ENCODE measurements at places on chromosomes 2 and 18. TPM values are rescaled to one million over a fixed set of nuclear protein-coding genes. Genes with fewer than 3 reads are reported as not detected.

UGT1A10 gene
- total RNA-seq: not detected

STARD6 gene
- total RNA-seq: not detected

ATOH8 gene
- 18.6 TPM for total RNA-seq

TLX2 gene
- total RNA-seq: under 0.01 TPM

SERPINB2 gene
- 0.72 TPM for total RNA-seq

CD8B2 gene
- total RNA-seq: not detected

SCN3A gene
- total RNA-seq: 0.59 TPM

ALPG gene
- not detected for total RNA-seq

WNT6 gene
- not detected for total RNA-seq

SLC38A11 gene
- not detected for total RNA-seq

PASK gene
- 5.8 TPM for total RNA-seq

GAL3ST2 gene
- total RNA-seq: 0.36 TPM

MEP1B gene
- total RNA-seq: not detected

APLF gene
- 10.0 TPM for total RNA-seq
